ENCODE measurements at places on chromosomes 12 and 14.

DNA sequence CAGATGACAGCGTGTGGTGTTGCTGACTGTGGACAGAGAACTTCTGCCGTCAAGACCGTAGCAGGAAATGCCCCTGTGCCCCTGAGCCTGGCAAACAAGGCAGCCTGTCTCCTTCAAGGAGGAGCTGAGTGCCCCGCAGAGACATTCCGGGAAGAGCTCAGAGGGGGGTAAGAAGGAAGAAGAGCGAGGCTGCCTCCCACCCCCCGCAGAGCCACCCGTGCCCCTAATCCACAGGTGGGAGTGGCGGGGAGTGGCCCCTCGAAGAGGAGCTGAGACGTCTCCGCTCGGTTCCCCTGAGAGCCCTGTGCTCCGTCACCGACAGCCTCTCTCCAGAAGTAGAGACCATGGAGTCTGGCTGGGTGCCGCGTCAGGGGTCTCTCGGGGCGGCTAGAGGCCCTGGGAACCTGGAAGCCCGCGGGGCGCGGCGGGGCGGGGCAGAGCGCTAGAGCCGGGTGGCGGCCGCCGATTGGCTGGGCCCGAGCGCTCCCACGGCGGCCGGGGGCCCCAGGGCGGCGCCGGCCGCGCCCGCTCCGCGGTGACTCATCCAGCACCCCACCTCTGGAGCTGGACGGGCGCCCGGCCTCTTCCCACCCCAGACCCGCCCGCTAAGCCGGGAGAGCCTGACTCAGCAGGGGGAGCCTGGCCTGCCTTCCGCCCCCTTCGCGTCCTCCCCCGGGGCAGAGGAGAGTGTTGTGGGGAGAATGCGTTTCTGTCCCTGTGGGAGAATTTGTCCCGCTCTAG lies 25.2 kb upstream of the KRT78 start:
- no peak for DNase-seq

DNA sequence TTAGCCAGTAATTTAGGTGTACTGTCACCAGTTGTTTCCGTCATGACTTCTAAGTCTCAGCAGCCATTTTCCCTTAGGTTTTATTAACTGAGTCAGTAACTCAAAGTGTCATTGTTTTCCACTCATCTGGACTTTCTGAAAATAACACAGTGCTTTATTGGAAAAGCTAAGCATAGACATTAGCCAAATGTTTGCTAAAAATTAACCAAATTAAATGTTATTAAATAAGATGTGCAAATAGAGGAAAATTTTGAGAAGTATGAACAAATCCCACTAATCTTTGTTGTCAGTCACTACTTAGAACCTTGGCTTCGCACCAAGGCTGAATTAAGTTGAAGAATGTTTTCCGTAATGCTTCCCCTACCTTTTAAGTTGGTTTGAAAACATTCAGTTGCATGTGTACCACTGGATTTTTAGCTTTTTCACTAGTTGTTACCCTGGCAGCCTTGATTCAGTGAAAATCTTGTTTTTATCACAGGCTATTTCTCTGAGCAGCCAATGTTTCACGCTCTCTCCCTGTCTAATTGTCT lies 43.0 kb downstream of the BORCS5 start:
- DNase-seq, result no peak

DNA sequence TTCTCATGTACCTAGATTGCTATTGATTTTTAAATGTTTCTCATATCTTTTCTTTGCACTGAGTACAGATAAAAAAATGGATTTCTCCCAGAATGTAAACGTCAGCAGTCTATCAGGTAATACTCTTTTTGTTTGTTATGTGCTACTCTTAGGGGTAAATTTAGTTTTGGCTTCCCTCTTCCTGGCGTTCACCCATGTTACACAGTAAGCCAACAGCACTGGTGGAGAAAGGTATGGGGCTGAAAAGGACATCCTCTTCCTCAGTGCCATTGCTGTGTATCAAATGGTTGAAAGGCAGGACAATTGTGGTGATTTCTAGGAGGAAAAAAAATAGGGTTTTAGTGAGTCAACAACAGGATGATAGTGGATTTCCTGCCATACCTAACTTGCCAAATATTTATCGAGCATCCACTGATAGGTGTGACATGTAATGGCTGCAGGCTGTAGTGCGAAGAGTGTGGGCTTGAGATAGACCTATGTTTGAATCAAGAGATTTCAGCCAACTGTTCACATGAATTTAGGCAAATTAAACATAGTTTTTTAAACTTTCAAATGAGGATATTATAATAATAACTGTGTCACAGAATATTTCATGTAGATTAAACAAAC lies 7.5 kb downstream of the KLRF2 start:
- DNase-seq, result no peak

- no peak for DNase-seq
These were observed 70.8 kb downstream of the WNK1 start for GRCh38 chr12:823028-823698.

DNA sequence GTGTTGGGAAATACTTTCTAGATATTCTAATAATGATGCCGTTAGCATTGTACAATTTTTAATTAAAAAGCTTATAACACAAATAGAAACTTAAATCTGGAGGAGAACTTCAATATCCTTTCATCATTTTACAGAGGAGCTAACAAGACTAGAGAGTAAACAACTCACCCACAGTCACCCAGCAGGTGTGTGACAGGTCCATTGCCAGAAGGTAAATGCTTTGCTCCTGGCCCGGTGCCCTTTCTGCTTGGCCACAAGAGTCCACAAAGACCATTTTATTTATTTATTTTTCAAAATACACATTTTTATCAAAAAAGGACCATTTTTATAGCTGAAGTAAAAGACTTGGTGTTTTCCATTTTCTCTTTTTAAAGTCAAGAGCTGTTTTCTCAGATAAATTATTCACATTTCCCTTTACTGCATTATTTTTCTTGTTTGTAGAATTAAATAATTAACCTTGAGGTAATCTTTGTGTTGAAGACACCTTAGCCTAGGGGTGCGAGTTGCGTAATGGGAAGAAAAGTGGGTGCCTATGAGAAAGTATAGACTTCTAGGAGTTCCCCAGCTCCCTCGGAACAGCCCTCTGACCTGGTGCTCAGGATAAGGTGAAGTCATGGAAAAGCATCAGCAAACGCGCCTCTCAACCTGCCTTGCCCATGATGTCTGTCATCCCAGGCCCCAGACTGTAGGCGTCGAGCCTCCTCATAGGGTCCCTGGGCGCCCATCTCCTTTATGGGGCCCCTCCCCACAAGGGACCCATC lies 26.3 kb upstream of the AMIGO2 start:
- peak; percentile 77 for DNase-seq

GRCh38 chr12:1531153-1531653 lies 63.2 kb downstream of the FBXL14 start:
- no peak for DNase-seq
